ENCODE measurements at places on chromosomes 6 and 20.

DNA sequence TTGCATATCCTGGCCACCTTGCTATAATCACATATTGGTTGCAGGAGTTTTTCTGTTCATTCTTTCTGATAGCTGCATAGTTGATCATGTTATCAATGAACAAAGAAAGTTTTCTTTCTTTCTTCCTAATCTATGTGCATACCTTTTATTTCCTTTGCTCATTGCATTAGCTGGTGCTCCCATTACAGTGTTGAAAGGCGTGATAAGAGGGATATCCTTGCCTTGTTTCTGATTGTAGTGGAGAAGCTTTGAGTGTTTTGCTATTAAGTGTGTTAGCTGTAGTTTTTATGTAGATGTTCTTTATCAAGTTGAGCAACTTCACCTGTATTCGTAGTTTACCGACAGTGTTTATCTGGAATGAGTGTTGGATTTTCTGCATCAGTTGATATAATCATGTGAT, 14.6 kb downstream of the STXBP5 start:
- no peak for DNase-seq

- DNase-seq = no peak
Observed at GRCh38 chr6:54729716-54730115, 116.9 kb upstream of the FAM83B start.

DNA sequence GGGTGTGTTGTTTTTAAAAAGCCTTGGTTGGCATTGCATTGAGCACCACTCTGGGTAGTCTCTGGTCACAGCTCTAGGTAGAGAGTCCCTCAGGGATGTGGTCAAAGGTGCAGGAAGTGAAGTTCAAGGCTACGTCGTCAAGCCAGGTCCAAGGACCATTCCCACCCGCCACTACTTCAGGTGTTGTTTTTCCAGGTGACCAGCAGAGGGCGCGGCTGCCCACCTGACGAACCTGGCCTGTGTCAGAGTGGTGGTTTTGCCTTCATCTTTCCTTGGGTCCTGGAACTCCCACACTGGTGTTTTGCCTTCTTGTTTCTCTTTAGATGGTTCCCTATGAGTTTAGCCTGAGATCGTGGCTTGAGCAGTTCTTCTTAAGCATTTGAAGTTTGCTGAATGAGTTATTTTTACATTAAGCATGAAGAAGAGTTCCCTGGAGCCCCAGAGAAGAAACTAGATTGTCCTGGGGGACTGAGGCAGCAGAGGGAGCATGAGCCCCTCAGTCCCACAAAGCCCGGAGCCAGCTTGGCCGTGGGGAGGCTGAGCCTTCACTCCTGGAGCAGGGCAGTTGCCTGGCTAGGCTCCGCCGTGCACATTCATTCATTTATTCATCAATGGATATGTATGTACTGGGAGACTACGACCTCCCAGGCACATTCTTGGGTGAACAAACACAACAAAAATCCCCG, 5.6 kb upstream of the PHACTR3 start:
- DNase-seq = peak; percentile 86

DNA sequence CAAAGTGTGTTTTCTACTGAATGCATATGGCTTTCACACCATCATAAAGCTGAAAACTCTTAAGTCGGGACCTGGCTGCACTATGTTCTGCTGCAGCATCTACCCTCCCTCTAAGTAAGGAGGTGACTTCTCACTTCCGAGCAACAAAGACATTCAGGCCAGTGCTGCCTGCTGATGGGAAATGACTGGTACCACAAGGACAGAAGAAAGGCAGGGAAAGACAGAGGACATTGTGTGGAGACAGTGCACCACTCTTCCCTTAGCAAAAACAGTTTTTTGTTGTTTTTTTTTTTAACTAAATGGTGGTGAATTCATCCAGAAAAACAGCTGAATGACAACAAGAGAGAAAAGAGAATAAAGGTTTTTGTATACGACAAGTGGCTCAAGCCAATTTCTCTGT, 81.5 kb downstream of the MAP7 start:
- no peak for DNase-seq

GRCh38 chr20:60480950-60481742, 522.9 kb downstream of the CDH26 start:
- no peak for DNase-seq

DNA sequence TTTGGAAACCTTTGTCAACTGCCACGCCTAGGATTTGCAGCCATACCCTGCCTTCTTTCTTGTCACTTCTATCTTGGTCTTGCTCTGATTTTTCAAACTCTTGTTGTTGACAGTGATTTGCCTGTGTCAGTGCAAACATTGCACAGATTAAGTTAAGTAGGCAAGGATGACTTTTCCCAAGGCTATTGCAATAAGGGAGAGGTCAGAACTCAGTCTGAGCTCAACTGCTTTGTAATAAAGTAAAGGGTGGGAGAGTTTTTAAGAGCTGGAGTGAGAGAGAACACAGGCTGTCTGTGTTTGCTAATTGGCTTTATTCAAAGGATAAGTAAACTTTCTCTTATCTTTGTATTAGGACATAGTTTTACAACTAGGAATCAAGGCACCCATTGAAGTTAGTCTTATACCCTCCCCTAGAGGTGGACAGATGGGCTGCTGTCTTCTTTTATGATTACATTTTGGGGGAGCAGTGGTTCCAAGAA, 448.6 kb downstream of the PHF3 start:
- no peak for DNase-seq

DNA sequence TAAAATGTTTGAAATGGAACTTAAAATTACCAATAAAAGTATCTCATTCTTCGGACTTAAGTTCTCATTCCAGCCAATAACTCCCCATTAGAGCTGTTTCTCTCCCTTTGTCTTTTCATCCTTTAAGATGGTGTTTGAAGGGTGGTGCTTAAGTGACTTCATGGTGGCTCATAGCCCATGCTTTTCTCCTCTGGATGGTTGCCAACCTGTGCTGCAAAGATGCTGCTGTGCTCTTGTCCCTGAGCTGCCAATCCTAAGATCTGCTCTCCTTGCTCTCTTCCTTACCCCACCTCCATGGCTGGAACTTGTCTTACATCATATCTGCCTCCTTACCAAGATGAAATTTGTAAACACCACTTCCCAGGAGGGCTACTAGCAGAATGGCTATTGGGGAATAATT, 31.6 kb upstream of the PNRC1 start:
- no peak for DNase-seq

GRCh38 chr20:47318586-47319516, 37.6 kb downstream of the ZMYND8 start:
- DNase-seq = no peak

DNA sequence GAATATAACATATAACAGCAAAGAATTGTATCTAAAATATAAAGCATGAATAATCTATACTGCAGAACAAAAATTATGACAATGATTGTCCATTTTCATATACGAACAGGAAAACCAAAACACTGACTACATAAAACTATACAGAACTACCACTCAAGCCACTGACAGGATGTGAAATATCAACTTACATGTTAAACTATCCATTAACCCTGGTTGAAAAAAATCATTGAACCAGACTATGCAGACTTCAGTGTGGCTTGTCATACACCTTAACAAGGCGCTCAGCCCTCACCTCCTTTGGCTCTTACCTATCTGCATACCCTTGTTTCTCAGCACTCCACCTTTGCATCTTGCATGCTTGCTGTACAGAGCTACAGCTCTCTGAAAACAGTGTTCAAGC, 34.9 kb downstream of the ASCC3 start:
- DNase-seq = no peak

DNA sequence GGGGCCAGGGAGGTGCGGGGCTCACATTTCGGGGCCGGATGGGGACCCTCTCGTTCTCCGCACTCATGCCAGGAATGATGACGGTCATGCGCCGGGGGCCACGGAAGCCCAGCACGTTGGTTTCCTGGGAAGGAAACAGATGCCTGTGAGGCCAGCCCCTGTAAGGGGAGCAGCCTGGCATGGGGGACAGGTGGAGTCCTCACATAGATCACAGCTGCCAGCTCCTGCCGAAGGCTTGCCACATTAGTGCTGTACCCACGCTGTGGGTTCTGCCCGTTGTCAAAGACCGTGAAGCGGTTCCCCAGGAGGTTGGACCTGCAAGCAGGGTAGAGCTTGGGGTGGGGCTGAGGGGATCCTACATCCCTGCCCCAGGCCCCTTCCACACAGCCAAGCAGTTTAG, 6.7 kb upstream of the TEAD3 start:
- DNase-seq = no peak

DNA sequence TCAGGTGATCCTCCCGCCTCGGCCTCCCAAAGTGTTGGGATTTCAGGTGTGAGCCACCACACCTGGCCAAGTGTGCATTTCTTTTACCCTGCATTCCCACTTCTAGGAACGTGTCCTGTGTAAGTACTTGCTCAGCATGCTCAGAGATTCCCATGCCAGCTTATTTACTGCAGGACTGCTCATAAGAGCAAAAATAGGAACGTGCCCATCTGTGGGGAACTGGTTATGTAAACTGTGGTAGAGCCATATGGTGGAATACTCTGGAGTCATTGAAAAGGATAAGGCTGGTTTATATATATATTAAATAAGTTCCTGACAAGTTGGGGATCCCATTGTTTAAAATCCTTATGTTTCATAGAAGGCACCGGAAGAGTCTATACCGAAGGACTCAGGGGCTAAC, 38.2 kb upstream of the FANCE start:
- no peak for DNase-seq

DNA sequence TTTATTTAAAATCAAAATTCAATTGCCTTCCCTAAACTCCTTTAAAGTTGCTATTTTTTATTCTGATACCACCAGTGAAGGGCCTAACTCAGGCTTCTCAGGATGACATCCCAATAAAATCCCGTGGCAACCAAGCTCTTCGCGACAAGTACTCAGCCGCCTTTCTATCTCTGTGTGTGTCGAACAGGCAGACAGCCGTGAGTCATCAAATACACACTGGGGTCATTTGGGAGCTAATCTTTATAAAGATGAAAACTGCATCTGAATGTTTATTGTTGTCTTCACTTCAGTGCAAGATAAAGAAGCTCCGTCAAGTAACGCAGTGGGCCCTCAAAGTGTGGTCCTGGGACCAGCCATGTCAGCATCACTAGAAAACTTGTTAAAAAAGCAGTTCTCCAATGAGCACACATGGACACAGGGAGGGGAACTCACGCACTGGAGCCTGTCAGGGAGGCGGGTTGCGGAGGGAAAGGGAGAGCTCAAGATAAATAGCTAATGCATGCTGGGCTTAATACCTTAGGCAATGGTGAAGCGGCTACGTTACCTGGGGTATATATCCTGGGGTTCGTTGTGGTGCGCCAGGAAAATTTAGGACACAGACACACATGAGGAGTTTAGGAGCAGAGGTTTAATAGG, 119.3 kb downstream of the RNF144B start:
- no peak for DNase-seq

DNA sequence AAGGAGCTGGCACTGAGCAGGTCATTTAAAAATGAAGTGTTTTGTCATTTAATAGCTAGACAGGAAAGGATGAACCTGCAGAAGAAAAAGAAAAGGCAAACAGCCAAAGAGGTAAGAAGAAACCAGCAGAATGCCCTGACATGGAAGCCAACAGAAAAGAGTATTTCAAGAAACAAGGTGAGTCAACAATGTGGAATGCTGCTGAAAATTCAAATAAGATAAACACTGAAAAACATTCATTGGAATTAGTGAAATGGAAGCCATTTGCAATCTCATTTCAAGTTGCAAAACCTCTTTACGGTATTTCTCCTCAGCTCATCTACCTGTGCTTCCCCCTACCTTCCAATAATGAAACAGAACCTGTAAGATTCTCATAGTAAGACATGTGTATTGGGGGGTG, 59.6 kb downstream of the RWDD2A start:
- DNase-seq = no peak

All from GM20000 (cell line).